ENCODE measurements at places on chromosomes 3 and 15.

DNA sequence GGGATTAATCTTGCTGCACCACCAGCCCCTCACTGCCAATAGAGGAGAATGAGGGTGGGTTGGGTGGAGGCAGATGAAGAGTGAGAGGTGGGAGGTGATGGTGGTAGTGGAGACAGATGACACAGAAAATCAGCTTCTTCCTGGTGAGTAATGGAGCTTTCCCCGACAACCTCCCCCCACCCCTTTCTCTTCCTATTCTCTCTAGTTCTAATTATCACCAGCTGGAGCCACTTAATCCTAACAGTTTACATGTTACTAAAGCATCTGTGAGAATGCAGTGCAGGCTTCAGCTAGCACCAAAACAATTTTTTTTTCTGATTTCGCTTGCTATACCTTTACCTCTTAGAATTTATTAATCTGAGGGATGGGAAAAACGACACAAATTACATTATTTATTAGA lies 116.1 kb upstream of the DNAJC19 start:
- DNase-seq = no peak

DNA sequence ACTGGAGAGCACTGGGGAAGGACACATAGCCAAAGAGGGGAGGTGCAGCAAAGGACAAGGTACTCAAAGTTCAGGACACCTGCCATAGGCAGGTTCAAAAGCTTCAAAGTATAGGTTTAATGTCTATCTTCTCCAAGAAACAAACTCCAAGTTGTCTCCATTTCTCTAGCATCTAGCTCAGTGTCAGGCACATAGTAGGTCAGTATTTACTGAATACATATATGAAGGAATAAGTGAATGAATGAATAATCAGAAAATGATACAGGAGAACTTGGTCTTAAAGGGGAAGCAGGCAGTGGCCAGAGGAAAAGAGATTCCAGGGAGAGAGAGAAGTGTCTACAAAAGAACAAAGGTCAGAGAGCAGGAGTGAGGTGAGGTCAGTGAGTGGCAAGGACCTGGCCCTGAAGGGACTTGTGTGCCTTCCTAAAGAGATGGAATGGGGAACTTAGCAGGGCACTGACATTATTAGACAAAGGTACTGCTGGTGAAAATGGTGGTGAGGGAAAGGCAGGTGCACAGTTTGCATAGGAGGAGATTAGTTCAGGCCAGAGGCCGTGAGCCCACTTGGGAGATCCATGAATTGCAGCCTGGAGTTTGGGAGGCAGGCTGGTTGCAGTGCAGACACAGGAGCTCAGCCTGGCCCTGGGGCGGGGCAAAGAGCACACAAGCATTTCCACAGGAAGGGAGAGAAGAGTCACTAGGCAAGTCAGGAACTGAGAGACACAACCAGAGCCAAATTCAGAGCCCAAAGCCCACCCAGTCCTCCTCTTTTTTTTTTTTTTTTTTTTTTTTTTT lies 21.4 kb downstream of the TBC1D2B start:
- DNase-seq = no peak

DNA sequence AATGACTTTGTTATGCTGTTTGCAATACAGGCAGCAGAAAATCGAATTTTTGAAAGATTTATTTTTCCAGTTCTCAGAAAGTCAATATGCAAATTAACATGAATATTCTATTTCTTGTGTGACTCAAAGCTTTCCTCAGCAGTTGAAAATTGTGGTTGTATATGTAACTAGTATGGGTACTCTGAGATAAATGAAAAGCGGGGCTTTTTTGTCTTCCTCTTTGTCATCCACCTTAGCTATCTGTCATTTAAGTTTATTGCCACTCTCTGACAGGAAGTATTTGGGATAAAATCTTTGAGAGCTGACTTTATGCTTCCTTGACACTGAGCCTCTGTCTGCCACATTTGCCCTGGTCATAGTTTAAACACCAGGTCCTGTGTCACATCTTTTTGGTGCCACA lies 91.5 kb downstream of the ATG7 start:
- DNase-seq = no peak

DNA sequence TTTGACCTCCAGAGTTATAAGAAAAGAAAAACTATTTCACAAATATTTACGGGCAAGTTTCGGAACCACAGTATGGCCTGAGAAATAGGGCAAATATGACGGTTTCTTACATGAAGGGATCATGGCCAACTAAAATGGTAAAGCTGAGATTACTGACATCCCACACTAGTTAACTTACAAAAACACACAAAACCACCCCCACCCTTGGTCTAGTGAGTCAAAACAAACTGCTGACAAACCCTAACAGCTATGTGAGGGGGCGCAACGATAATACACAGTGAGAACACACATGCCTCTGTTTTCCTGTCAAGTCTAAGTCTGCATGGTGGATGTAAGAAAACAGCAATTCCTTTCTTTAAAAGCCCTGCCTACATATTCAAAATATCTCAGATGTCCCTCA lies 32.3 kb downstream of the CBLB start:
- DNase-seq = no peak

DNA sequence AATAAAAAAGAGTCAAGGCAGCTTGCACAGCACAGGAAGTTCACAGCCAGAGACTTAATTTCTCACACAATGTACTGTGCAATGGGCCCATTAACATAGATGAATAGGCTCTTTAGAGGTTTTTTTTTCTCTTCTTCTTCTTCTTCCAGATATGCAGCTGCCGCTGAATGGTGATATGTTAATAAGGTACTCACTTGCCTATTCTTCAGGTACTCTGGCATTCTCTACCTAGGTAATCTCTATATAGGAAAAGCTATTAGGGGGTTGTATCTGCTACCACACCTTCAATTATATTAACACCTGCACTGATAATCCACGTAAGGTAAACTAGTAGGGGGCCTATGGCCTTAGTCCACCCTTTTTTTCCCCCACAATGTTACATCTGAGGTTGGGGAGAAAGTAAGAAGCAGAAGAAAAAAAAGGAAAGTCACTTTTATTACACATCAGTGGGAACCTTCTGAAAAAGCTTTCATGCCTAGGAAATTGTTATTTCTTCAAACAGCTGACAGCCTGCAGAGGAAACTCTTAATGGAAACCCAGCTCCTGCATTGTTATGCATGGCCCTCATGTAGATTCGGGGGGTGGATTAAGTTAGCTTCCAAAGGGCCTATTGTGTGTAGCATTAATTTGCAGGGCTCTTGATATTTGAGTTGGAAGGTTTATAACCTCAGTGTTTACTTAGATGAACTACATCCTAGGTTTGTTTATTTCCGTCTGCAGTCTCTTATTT lies 525.5 kb downstream of the ZIC1 start:
- DNase-seq = no peak

- DNase-seq = no peak
These were observed 48.0 kb upstream of the RAB6B start for GRCh38 chr3:133943639-133944141.

GRCh38 chr3:171526869-171527268 lies 66.7 kb upstream of the TNIK start:
- no peak for DNase-seq

GRCh38 chr3:127805026-127805753 lies 17.1 kb downstream of the MGLL start:
- DNase-seq = no peak

GRCh38 chr3:183954875-183955274 lies 62.8 kb downstream of the ABCC5 start:
- DNase-seq = no peak

- no peak for DNase-seq
These were observed 301.6 kb upstream of the THBS1 start for GRCh38 chr15:39279311-39279710.

- no peak for DNase-seq
These were observed 49.5 kb upstream of the CMSS1 start for GRCh38 chr3:99768126-99768525.

- no peak for DNase-seq
These were observed 4.8 kb downstream of the GPR171 start for GRCh38 chr3:151197981-151198767.

DNA sequence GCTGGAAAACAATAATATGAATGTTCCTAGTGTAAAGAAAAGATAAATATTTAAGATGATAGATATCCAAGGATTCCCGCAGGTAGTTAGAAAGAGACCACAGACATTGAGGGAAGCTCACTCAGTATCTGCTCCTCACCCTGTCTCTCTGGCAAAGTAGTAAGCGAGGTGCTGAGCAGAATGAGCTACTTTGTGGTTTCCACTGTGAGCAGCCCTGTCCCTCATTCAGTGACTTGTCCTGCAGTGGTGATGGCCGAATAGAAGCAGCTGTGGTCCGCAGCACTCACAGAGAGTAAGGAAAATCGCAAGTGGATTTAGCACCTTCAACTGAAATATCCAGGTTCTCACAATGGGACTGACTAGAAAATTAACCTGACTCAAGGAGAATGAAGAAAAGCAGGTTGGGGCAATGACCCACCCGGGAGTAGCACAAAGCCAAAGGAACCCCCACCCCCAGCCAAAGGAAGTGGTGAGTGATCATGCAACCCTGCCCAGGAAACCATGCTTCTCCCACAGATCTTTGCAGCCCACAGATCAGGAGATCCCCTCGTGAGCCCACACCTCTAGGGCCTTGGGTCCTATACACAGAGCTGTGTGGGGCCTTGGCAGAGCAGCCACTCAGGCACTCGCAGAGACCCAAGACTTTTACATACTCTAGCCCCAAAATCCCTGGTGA lies 21.8 kb upstream of the SLC25A38 start:
- DNase-seq = no peak

- DNase-seq = no peak
These were observed 13.9 kb upstream of the TEX9 start for GRCh38 chr15:56351353-56351752.

DNA sequence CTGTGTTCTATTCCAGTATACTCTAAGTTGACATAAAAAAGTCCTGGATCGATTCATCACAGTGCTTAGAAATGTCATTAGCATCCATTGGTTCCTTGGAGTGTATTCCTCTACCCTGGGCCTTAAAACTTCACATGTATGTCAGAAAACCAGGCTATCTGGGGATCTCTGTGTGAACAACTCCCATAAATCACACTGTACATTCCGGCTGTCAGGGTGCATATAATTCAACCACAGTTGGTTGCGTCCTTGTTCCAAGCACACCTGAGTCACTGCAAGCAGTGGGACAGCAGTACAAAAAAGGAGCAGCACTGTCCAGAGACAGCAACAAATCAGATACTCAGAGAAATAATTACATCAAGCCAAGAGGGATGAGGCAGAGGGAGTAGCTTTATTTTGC lies 52.4 kb downstream of the PDZRN3 start:
- DNase-seq = no peak

- no peak for DNase-seq
These were observed 112.8 kb upstream of the C2CD4B start for GRCh38 chr15:62277816-62278394.

DNA sequence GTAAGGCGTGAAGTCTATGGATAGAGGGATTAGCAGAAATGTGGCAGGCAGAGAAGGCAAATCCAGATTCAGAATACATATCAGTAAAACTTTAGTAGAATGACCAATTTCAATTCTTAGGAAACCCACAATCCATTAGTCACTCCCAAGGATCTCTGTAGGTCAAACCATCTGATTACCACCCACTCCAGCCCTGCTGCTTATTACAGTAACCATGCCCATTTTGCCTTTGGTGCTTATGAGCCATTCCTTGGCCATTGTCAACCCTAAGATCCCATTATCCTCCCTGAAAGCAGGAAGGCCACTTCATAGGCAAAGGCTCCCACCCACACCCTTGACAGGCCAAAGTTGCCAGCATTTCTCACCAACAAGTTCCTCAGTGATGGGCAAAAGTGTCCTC lies 5.1 kb upstream of the KLHL40 start:
- DNase-seq = no peak

- no peak for DNase-seq
These were observed 85.1 kb downstream of the OXNAD1 start for GRCh38 chr3:16349986-16350596.

GRCh38 chr3:196471551-196471950 lies 32.0 kb downstream of the RNF168 start:
- no peak for DNase-seq

DNA sequence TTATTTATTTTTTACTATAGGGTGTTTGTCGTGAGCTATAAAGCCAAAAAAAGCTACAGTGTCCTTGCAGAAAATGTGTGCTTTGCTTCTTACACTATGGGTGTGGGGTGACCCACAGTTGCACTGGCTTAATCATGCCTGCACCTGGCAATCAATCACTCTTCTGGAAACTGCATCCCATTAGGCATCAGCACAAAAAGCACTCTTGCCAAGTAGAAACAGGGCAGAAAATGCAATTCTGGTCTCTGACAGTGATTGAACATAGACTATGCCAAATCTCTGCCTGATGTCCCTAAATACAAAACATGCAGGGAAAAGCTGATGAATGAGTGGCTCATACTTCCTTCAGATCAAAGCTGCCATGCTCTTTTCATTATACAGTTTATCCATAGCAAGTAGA lies 30.4 kb upstream of the PLAAT1 start:
- no peak for DNase-seq

DNA sequence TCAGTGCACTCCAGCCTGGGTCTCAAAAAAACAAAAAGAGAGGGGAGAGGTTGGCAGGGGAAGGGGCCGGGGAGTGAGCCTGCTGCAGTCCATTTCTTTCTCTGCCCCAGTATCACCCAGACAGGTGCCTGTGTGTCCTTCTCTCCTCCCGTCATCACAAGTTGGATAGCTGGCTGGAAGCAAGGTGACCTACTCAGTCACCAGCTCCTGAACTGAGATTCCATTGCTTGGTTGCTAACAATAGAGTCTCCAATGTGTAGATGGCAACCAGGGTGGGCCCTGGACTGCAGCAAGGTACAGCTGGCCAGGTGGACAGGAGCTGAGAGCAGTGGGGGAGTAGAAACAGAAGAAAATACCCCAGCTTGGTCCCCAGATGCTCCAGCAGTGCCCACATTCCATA lies 4.6 kb downstream of the LRRC2 start:
- no peak for DNase-seq

DNA sequence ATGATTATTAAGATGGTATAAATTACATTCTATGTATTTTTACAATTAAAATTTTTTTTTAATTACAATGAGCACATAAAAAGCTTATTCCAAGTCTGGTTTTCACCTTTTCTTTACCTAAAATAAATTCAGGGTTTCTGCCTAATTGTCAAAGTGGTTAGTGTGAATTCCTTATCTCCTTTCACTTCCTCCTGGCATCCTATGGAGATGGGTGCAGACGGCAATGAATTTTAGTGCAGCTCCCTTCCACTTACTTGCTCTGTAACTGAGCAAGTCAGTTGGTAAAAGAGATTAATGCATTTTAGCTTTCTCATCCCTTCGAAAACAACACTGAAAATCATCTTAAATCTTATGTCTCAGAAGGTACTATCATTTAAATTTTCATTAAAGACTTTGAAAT lies 13.1 kb downstream of the HDGFL3 start:
- no peak for DNase-seq

- no peak for DNase-seq
These were observed 179.9 kb downstream of the PLOD2 start for GRCh38 chr3:145981056-145981455.

- DNase-seq = no peak
These were observed 183.9 kb downstream of the TPRG1 start for GRCh38 chr3:189355481-189356201.

DNA sequence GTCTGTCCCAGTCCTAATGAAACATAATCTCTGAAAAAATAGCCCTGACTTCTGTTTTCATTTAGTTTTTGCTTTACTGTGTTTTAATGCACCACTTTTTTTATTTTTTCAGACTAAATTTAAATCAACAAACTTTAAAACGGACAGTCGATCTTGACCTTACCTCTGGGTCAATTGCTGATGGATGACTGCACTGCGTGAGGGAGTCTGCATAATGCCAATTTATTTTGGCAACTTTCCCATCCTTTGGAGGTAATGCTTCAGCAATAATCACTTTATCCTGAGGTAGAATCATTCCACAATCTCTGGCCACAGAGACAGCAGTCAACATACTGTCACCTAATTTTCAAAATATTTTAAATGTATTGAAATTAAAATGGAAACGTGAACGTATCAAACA lies 32.5 kb upstream of the GP5 start:
- DNase-seq = no peak

GRCh38 chr3:73480187-73480672 lies 144.5 kb downstream of the PDZRN3 start:
- no peak for DNase-seq

Measured in NCI-H345 (cell line).